ENCODE measurements at places on chromosomes 2 and 18. TPM values are rescaled to one million over a fixed set of nuclear protein-coding genes. Genes with fewer than 3 reads are reported as not detected.
A peak's percentile ranks its signal among the peaks of the same experiment; 100 is the strongest.

GRCh38 chr2:165743442-165743841, 50.6 kb downstream of the GALNT3 start:
- DNase-seq: no peak

DNA sequence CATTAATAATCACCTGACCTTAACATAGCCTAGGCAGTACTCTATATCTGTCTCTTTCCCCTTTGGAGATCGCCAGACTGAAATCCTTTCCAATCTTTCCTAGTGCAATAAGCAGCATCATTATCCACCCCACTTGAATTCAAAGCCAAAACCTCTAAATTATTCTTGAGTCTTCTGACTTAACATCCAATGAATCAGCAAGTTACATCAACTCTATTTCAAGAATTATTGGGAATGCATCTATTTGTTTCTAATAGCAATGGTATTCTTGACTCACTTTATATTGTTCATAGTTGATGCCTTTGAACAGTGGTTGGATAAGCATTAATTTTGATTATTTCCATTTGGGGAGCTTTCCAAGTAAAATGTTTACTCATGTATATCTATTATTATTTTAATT, 144.8 kb downstream of the ZNF804A start:
- DNase-seq: no peak

DNA sequence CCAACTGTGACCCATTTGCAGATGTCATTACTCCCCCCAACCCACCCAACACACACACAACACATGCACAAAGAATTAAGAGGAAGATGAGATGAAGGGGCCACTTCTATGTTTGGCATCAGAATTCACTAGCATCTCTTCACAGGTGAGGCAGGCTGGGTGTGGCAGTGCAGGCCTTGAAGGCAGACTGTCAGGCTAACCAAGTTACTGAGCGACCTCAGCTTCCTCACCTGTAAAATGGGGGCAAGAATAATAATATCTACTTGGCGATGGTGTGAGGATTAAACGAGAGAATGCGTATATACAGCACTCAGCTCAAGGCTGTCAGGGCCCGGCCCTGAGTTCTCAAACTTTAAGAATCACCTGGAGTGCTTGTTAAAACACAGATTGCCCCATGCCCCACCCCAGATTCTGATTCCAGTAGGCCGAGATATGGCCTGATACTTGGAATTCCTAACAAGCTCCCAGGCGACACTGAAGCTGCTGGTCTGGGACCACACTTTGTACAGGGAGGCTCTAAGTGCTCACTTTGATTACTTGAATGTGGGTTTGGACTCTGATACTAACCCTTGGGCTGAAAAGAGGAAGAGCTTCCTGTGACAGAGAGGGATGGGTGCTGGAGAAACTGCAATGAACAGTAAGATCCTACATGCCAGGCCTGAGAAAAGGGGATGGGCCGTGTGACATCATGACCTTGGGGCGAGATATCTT, 1.1 kb downstream of the ACTG2 start:
- no peak for DNase-seq

- peak; percentile 49 for DNase-seq
These were observed 437.1 kb downstream of the BCL11A start for GRCh38 chr2:60116161-60116875.

DNA sequence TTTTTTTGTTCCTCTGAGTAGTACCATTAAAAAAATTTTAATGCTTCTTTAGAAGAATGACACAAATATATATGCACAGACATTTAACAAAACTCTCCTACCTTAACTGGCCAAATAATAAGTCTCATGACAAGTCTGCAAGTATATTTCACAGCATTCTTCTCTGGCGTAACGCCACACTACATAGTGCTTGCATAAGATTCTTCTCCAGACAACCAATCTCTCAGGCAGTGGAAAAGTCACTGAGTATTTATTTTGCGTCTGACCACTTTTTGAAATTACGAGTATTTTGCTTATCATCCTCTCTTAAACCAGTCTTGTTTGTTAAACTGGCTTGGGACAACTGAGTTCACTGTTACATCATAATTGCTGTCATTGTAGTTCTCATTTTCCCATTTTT, 749.2 kb downstream of the ADCYAP1 start:
- DNase-seq: no peak

DNA sequence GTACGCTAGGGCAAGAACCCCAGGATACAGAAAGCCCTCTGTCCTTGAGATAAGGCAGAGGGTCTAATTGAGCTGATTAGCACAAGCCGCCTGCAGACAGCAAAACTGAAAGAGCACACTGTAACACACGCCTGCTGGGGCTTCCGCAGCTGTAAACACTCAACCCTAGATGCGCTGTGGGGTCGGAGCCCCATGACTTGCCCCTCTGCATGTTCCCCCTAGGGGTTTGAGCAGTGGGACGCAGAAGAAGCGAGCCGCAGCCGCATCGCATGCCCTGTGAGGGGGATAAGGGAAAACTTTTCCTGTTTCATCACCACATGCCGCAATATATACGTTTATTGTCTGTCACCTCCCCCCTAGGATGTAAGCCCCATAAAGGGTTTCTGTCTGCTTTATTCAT, 384.6 kb downstream of the PLCL1 start:
- peak; percentile 65 for DNase-seq

- peak; percentile 17 for DNase-seq
These were observed at the start of gene TCF4 for GRCh38 chr18:55588111-55588869. TCF4 (minus strand) TSS chr18:55588192; CDS start chr18:55587116, 1,076 bp downstream.

GRCh38 chr2:43005975-43006833, 213.8 kb upstream of the HAAO start:
- no peak for DNase-seq

GRCh38 chr2:224401641-224402342, at the start of gene FAM124B:
FAM124B (minus strand) TSS chr2:224402107; CDS start chr2:224401768, 339 bp downstream.
- no peak for DNase-seq

GRCh38 chr2:233408366-233409285, 54.3 kb downstream of the DGKD start:
- no peak for DNase-seq

Gene CHCHD5
- 17.0 TPM for total RNA-seq

Gene TRABD2A
- 2.9 TPM for total RNA-seq
